Activated CD4-positive, alpha-beta T cell treated with anti-CD3 and anti-CD28 coated beads, Interleukin-2, amount 50 U/mL, for 1 hour (primary cell): ENCODE measurements at places on chromosomes 7 and 10.

GRCh38 chr7:78020136-78020873, 221.7 kb downstream of the PHTF2 start:
- peak; percentile 9 for DNase-seq

DNA sequence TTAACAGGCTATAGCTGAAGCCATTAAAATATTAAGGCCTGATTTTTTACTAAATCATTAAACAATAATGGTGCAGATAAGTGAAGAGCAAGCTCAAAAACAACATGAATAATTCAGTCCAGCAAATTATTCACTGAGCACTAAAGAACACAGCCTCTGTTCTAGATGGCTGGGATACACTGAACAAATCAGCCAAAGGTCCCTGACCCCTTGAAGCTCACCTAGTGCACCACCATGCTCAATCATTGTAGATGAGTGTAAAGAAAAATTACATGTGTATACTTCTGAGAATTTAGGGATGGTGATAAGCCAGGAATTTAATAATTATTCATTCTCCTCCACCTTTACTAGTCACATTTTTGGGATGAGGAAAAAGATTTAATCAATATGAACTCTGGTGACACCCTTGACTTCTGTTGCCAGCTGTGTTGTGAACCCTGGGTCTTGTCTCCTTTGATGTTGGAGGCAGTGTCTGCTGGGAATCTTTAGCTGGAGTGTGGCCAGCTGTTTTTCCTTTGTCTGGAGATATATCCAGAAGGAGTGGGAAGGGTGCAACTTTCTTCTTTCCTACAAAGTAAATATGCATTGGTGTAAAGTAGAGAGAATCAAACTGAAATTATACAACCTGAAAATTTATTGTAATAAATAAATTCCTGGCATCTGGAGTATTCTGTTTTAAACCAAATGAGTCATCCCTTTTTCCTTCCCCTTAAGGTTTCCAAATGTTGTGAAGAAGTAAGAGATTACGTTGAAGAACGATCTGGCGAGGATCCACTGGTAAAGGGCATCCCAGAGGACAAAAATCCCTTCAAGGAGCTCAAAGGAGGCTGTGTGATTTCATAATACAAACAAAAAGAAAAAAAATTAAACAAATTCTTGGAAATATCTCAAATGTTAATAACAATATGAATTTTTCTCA, 4.0 kb downstream of the GNGT1 start:
- DNase-seq: no peak

- no peak for DNase-seq
These were observed at the start of gene POM121L12 for GRCh38 chr7:53035499-53036412. Gene POM121L12, plus strand, starts transcription at chr7:53035633. Its CDS starts 39 bp downstream, at chr7:53035672.

DNA sequence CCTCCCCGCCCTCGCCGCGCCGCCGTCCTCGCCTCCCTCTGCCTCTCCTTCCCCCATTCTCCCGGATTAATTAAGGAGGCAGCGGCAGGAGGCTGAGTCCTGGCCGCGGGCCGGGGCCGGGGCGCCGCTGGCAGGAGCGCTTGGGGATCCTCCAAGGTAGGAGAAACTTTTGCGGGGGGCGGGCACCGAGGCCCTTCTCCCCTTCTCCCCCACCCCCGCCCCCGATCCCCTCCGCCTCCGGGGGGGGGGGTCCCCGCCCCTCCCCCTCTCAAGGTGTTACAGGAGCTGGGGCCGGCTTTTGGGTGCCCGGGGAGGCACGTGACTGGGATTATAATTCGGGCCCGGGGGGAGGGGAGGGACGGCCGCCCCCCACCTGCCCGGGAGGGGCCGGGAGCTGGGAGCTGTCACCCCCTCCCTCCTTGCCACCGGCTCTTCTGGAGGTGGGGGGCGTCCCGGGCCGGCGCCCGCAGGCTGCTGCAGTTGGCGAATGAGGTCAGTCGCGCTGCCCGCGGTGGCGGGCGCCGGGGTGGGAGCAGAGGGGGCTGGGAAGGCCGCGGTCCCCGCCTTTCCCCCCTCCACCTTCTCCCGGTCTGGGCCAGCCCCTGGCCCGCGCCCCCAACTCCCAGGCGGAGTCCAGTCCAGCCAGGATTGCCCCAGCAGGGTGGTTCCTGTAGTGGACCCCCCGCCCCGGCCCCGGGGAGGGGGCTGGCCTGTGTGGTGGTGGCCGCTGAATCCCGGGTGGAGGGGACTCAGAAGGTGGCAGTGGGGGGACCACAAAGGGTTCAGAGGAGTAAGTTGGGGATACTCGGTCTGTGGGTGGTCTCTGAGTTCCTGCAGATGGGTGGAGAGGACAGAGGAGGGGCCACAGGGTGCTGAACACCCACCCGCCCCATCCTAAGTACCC, 567 bp downstream of the GTF2IRD1 start:
- no peak for DNase-seq

DNA sequence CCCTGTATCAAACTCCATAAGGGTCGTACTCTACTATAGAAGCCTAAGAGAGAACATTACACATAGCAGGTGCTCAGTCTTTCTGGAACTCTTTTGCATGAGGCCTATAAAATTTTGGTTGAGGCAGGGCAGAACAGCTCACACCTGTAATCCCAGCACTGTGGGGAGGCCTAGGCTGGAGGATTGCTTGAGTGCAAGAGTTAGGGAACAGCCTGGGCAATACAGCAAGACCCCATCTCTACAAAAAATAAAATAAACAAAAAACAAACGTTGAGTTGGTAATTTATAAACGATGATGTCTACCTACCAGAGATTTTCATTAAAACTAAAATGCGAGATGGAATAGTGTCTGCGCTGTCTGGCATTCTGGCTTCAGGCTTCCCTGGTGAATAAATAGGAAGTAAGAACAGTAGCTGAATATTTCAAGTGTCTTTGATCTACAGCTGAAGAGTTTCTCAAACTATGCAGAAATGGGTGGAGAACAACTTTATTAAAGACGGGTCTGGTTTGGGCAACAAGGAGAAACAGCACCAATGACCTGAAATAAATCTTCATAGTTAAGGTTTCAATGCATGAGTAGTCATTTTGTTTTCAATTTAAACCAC, 774 bp downstream of the PON2 start:
- no peak for DNase-seq

DNA sequence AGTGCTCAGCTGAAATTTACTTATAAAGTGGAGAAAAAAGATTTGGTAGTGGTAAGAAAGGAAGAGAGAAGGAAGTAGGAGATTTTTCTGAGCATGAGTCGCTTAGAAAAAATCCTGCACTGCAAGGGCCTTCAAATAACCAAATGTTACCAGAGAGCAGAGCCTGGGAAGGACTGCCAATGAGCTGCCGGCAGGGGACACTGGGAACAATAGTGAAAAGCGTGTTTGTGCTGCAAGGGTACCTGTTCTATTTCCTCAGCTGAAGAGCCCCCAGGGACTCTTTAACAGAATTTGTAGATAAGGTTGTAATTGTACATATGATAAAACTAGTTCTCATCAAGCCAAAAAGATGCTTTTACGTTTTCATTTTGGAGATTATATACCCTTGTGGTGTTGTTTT, 696.3 kb upstream of the C7orf33 start:
- DNase-seq: no peak

GRCh38 chr7:77525231-77525630, 11.9 kb upstream of the PTPN12 start:
- DNase-seq: no peak

- no peak for DNase-seq
These were observed 26.9 kb downstream of the AHR start for GRCh38 chr7:17325364-17325763.

DNA sequence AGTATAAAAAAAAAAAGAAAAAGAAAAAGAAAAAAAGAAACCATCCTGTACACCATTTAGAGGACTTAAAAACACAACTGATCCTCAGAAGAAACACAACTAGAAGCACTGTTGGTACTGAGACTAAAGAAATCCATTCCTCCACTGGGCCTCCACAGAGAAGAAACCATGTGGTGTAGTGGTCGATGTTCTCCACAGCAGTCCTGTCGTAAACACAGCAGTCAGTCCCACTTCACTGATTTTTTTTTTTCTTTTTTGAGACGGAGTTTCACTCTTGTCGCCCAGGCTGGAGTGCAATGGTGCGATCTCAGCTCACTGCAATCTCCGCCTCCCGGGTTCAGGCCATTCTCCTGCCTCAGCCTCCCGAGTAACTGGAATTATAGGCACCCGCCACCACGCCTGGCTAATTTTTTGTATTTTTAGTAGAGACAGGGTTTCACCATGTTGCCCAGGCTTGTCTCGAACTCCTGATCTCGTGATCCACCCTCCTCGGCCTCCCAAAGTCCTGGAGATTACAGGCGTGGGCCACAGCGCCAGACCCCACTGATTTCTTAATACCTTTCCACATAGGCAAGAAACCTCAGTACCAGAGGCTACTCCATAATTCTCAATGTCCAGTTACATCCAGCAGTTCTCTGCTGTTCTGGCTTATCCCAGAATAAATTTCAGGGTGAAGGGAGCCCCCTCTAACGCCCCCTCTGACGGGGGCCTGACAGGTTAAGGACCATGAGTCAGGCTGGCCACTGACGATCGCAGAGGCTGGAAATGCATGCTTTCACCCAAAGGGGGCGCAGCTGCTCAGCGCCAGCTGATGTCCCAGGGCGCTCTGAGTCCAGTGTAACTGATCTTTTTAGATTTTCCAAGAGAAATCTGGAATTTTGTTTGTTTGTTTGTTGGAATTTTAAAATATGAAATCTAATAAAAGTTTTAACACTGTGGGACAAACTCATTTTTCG, 24.8 kb upstream of the FFAR4 start:
- no peak for DNase-seq

DNA sequence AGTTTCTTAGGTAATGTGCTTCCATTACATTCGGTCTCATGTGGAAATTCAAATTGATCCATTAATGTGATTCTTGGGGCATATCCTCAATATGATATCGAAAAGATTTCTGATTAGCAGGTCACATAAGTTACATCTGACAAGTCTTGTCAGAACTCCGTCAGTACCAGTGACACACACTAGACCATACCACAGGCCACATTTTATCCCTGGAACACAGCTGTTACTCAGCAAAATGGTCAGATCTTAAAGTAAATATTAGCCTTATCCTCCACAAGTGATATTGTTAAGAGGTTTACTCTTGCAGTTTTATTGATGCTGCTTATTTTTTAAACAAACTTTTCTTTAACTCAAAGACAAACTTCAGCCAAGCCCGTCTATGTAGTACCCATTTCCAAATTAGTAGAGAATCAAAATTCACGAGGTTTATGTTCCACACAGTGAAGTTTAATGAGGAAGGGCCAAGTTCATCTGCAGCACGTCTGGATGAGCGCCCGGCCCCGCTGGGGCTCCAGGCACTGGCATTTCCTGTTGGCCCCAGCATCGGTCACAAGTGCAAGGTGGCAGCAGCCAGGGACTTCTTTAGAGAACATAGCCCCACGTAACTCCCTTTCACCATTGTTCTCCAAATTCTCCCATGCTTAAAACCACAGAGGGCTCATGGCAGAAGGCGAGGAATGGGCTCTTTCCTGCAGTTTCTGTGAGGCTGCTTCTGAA, 132.2 kb downstream of the VIPR2 start:
- DNase-seq: no peak

- no peak for DNase-seq
These were observed 1.2 kb upstream of the CPED1 start for GRCh38 chr7:120987280-120987679.

GRCh38 chr10:24715246-24715769, 8.4 kb downstream of the ARHGAP21 start:
- no peak for DNase-seq

- no peak for DNase-seq
These were observed 29.1 kb downstream of the MCU start for GRCh38 chr10:72720814-72721660.

DNA sequence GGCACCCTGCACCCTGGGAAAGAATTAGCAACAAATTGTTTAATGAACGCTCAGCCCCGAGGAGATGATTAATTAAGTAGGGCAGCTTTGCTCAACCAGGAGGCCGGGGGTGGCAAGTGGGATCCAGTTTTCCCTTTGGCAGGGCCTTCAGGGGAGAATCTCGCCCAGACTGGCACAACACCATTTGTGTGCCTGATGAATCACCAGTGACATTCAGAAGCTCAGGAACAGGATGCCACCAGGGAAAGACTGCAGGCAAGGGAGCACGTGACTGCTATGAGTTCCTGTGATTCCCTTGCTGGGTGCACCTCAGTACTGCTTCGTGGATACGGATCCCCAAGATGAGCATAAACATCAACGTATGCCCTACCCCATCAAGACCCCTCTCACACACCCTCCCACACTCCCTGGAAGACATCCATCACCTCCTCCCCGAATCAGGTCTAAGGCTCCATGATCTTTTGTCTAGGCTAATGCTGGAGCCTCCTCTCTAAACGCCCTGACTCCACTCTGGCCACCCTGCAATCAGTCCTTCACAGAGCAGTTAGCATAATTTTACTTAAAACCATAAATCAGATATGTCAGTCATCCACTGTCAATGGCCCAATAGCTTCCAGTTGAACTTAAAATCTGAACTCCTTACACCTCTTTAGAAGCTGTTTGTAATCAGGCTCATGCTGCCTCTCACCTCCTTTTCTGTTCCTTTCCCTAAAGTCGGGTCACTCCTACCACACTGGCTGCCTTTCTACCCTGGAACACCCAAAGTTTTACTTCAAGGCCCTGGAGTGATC, 109.2 kb upstream of the AGK start:
- DNase-seq: no peak

GRCh38 chr7:19206721-19207120, 61.5 kb upstream of the FERD3L start:
- no peak for DNase-seq

DNA sequence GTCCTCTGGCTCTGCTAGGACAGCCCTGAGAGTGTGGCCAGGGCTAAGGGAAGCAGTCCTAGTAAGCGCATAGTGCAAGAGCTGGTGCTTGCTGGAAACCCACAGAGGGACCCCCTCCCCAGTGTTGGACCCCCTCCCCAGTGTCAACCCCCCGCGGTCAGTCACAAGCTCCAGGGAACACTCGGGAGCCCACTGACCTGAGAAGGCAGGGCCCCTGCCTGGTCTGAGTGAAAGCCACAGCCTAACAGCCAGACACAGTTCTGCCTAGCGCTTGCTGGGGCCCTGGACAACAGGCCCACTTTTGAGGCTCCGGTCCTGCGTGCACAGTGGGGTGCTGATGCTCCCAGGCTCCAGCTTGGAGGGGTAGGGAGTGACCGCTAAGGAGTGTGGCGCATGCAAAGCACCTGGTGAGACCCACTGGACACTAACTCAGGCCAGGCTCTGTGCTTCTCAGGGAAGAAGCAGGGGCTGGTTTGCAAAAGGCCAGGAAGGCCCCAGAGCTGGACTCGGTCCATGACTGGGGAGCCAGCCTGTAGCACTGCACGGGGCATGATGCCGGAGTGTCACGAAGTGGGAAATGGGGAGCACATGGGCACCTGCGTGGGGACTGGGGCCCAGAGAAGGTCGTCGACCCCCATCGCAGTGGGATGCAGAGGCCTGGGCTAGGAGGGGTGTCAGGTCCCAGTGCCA, 175.8 kb upstream of the PPP2R2D start:
- no peak for DNase-seq

- no peak for DNase-seq
These were observed 18.3 kb downstream of the ADAMTS14 start for GRCh38 chr10:70690589-70690988.
